Prostate gland (tissue), 2 donors: ENCODE measurements at places on chromosomes 3 and 15.

GRCh38 chr15:67103869-67104268 lies 38.5 kb downstream of the SMAD3 start:
- DNase-seq, result no peak
- peaks cover 25% of the 10 kb centered on the region for H3K4me1 ChIP-seq
- no peaks in the 10 kb centered on the region for H3K36me3 ChIP-seq
- H3K27me3 ChIP-seq, result no peaks in the 10 kb centered on the region
- no peak overlapping the region for H3K4me3 ChIP-seq

DNA sequence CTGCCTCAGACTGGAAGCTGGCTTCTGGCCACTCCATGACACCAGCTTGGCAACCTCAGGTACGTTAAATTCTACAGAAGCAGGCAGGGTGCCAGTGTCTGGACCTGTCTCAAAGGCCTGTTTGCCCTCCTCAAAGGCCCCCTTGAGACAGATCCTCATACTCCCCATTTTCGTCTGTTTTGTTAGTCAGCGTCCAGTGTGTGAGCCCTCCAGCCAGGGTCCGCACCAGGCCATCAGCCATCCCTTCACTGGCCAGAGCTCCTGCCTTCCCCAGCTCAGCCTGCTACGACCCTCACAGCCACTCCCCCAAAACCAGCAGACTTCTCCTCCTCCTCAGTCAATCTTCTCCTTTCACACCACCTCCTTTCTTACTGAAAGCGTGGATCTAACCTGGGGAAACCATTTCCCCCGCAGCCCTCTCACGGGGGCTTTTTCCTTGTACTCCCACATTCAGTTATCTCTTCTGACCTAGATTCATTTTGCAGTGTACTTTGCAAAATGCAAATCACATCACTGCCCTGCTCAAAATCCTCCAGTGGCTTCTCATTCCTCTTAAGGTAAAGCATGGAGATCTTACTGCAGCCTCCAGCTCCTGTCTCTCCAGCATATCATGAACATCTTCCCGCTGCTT lies 66.1 kb upstream of the CTDSPL start:
- no peak for DNase-seq
- H3K36me3 ChIP-seq, result no peaks in the 10 kb centered on the region
- no peaks in the 10 kb centered on the region for H3K27me3 ChIP-seq
- H3K4me3 ChIP-seq, result no peak overlapping the region

- H3K36me3 ChIP-seq, result no peaks in the 10 kb centered on the region
- no peaks in the 10 kb centered on the region for H3K27me3 ChIP-seq
- peak within 1 kb of the TSS; percentile 75 for H3K4me3 ChIP-seq
- H3K4me1 ChIP-seq, result no peaks in the 10 kb centered on the region
- H3K27ac ChIP-seq, result peak within 1 kb of the TSS; percentile 89
Observed at GRCh38 chr15:55993111-55993803, at the start of gene NEDD4. NEDD4 (minus strand) TSS chr15:55993612; CDS start chr15:55993555, 57 bp downstream.

GRCh38 chr3:82100378-82100777 lies 338.9 kb upstream of the GBE1 start:
- no peak overlapping the region for H3K4me3 ChIP-seq
- H3K27me3 ChIP-seq, result no peaks in the 10 kb centered on the region
- no peak overlapping the region for H3K27ac ChIP-seq
- no peaks in the 10 kb centered on the region for H3K4me1 ChIP-seq

GRCh38 chr3:59160133-59160746 lies 110.4 kb upstream of the CFAP20DC start:
- no peak overlapping the region for H3K4me3 ChIP-seq
- DNase-seq, result no peak
- H3K36me3 ChIP-seq, result no peaks in the 10 kb centered on the region
- H3K27me3 ChIP-seq, result no peaks in the 10 kb centered on the region
- no peaks in the 10 kb centered on the region for H3K4me1 ChIP-seq

DNA sequence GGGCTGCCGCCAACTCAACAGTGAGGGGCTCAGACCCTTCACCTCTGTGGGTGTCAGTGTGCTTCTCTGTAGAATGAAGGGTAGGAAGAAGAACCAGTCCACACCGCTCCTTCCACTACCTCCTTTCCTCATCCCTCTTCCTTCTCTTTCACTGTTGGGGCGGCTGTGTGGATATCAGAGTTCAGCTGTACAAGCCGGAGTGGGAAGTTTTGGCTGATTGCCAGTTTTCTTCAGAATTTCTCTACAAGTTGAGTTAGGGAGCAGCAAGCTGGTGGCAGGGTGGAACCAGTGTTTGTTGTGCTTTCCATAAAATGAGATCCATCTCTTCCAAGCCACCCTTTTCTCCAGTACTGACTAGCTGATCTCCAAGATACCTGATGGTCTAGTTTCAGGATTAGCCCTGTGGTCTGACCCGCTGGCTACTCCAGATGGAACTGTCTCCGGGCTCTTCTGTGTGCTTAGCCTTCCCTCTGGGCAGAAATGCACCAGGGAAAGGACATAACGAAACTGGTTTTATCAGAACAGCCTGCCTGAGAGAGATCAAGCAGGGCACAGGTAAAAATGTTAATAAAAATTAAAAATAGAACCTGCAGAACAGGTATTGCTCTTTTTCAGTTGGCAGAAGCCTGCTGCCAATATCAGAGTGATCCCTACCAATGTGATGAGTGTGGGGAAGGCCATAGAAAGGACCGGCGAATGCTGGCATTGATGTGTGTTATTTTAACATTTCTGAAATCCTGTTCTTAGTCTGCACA lies 169.9 kb upstream of the TSC22D2 start:
- peaks cover 8% of the 10 kb centered on the region for H3K4me1 ChIP-seq
- H3K27ac ChIP-seq, result peak overlapping the region; percentile 86
- H3K4me3 ChIP-seq, result no peak overlapping the region
- peak; percentile 63 for DNase-seq

DNA sequence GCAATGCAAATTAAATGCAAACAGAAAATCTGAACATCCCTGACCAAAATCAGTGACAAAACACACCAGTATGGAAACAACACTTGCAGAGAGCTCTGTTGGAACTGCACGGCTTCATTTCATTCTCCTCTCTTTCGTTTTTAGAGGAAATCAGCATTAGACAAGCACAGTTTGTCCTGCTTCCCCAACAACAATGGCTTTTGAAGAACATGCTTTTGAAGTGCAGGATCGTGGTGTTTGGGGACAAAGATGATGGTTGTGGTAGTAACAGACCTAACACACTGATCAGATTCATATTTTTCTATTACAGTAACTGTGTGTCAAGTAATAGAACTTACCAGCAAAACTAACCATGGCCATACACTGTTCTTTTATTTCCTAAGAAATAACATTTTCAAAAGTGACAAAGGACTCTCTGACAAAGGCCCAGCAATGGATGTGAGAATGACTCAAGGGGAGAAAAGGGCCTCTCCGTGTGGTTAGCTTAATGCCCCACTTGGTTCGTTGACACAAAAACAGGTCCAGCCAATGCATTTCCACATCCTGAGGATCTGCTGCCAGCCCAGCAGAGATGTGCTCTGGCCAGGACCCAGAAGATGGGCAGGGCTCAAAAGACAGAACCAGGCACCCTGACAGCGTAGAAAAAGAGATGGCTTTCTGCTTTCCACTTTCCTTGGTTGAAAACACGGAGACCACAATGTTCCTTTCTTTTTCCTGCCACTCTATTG lies 84.1 kb downstream of the CCNL1 start:
- DNase-seq, result peak; percentile 75
- no peak overlapping the region for H3K4me3 ChIP-seq
- H3K27me3 ChIP-seq, result no peaks in the 10 kb centered on the region
- no peaks in the 10 kb centered on the region for H3K36me3 ChIP-seq
- H3K27ac ChIP-seq, result peak overlapping the region; percentile 34

DNA sequence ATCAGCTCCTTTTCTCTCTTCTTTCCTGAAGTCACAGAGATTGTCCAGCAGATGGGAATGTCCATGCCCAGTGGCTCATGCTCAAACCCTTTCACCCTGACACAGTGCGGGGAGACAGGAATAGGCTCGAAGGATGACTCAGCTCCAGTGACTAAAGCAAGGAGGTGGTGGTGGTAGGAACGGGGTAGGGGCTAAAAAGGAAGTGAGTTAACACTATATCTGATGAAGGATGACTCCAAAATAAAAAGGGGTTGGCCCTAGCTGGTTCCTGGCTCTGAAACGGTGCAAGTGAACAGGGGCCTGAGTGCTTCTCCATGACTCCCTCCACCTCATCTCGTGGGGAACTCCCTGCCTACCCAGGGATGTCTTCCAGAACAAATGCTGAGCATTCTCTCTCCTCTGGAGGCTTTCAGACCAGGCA lies 167.4 kb upstream of the LPP start:
- H3K27me3 ChIP-seq, result no peaks in the 10 kb centered on the region
- H3K4me3 ChIP-seq, result no peak overlapping the region
- H3K4me1 ChIP-seq, result no peaks in the 10 kb centered on the region
- no peaks in the 10 kb centered on the region for H3K36me3 ChIP-seq

DNA sequence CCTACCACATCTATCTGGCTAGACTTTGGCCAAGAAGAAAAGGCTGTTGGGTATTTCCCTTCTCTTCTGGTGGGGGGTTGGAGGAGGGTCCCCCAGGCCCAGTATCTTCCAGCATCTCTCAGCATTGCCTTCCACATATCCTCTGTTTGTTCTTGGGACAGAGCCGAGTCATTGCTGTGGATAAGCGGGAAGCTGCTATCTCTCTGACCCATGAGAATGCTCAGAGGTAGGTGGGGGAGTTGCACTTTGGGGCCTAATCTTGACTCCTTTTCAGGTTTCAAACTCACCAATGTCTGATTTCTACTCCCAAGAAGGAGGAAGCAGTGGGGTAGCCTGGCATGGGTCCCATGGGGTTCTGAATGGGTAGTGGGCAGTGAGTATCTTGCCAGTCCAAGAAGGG lies 8.0 kb downstream of the HEMK1 start:
- no peak overlapping the region for H3K4me3 ChIP-seq
- H3K36me3 ChIP-seq, result no peaks in the 10 kb centered on the region
- no peaks in the 10 kb centered on the region for H3K27me3 ChIP-seq
- no peaks in the 10 kb centered on the region for H3K4me1 ChIP-seq
- no peak for DNase-seq

DNA sequence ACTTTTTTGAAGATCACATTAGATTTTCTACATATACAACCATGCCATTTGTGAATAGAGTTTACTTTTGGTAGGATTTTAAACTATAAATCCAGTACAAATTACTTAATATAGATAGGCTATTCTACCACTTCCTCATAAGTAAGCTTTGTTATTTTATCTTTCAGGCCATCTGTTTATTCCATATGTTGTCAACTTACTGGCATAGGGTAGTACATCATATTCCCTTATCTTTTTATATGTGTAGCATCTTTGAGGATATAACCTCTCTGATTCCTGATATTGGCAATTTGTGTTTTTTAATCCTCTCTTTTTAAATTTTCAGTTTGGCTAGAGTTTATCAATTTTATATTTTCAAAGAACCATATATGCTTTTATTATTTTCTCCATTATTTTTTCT lies 515.4 kb downstream of the DIPK2A start:
- no peaks in the 10 kb centered on the region for H3K4me1 ChIP-seq
- no peak overlapping the region for H3K27ac ChIP-seq
- H3K27me3 ChIP-seq, result no peaks in the 10 kb centered on the region
- DNase-seq, result no peak
- no peaks in the 10 kb centered on the region for H3K36me3 ChIP-seq

DNA sequence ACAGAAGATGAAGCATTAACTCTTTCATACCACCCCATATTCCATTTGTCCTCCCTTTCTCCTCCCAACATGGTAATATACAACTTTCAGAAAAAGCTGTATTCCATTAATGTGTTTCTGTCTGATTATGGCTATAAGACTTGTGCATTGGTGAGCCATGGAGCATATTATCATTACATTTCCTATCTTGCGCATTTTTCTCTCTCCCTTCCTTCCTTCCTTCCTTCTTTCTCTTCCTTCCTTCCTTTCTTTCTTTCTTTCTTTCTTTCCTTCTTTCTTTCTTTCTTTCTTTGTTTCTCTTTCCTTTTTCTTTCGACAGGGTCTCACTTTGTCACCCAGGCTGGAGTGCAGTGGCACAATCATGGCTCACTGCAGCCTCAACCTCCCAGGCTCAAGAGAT lies 25.5 kb upstream of the PDE8A start:
- H3K27me3 ChIP-seq, result no peaks in the 10 kb centered on the region
- no peak for DNase-seq
- no peak overlapping the region for H3K27ac ChIP-seq
- no peaks in the 10 kb centered on the region for H3K36me3 ChIP-seq

DNA sequence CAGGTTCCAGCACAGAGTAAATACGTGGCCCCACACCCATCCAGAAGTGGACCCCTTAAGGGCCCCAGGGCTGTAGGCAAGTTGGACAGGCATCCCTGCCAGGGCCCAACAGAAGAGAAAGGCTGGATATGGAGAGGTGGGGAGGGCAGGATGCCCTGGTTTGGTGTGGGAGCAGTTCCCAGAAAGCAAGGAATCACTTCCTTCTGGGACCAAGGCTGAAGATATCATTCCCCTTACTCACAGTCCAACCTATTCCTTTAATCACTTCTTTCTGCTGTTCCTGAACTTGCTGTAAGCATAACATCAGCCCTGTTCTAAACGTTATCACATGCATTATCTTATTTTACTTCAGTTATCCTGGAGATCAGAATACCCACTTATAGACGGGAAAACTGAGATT lies 6.1 kb upstream of the MESP2 start:
- H3K4me3 ChIP-seq, result no peak overlapping the region
- no peak for DNase-seq
- H3K27me3 ChIP-seq, result no peaks in the 10 kb centered on the region
- H3K4me1 ChIP-seq, result peaks cover 6% of the 10 kb centered on the region
- H3K36me3 ChIP-seq, result no peaks in the 10 kb centered on the region

DNA sequence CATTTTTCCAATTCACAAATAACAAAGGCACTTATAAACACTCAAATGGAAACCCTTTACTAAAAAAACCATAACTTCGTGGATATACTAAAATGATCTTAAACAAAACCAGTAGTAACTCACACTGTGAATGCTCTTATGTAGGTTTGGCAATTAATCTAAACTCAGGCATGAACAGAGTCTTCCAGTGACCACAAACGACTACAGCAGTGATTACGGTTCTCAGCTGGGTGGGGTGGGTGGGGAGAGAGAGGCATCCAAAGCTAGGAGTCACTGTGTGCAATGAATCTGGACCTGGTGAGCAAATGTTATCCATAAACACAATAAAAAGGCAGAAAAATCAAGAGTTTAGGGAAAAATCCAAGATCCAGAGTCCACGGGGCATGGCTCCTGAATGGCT lies 21.3 kb downstream of the SLC12A8 start:
- no peak overlapping the region for H3K4me3 ChIP-seq
- DNase-seq, result no peak
- no peaks in the 10 kb centered on the region for H3K4me1 ChIP-seq
- H3K27me3 ChIP-seq, result no peaks in the 10 kb centered on the region
- H3K36me3 ChIP-seq, result no peaks in the 10 kb centered on the region

- H3K4me1 ChIP-seq, result no peaks in the 10 kb centered on the region
- H3K27me3 ChIP-seq, result no peaks in the 10 kb centered on the region
- H3K27ac ChIP-seq, result no peak overlapping the region
- H3K36me3 ChIP-seq, result no peaks in the 10 kb centered on the region
- no peak overlapping the region for H3K4me3 ChIP-seq
- no peak for DNase-seq
Observed at GRCh38 chr3:134608771-134609435, 41.9 kb downstream of the KY start.
